SK-N-DZ (cell line): ENCODE measurements at places on chromosomes 2 and 18.
A peak's percentile ranks its signal among the peaks of the same experiment; 100 is the strongest.

DNA sequence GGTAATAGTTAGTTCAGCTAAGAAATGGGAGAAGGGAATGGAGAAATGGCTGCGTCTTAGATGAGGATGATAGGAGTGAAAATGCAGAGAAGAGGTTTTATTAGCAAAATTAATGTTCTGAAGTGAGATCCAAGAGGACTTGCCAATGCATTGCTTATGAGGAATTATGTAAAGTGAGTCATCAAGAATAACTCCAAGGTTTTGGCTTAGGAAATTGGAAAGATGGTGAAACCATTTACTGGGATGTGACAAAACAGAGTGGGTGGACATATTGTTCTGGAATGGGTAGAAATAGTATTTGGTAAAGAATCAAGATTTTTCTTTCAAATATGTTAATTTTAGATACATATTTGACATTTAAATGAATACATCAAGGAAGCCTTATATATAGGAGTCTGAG is 306.6 kb upstream of the CYRIA start:
- DNase-seq, result no peak

- no peak for DNase-seq
Observed at GRCh38 chr2:41993435-41993925, 54.3 kb upstream of the PKDCC start.

GRCh38 chr2:232485757-232486557 is 1.7 kb downstream of the ECEL1 start:
- DNase-seq, result no peak

- DNase-seq, result peak; percentile 45
Observed at GRCh38 chr18:33052886-33053285, 280.1 kb upstream of the KLHL14 start.

GRCh38 chr18:66838340-66838987 is 234.6 kb upstream of the CDH19 start:
- DNase-seq, result no peak

- DNase-seq, result no peak
Observed at GRCh38 chr2:46999084-46999483, 83.5 kb upstream of the MCFD2 start.

GRCh38 chr2:24008672-24009366 is 1.1 kb upstream of the MFSD2B start:
- DNase-seq, result no peak

GRCh38 chr18:63924551-63924950 is 16.8 kb downstream of the SERPINB10 start:
- no peak for DNase-seq

GRCh38 chr2:20193185-20193584 is 31.7 kb downstream of the SDC1 start:
- DNase-seq, result no peak

- DNase-seq, result no peak
Observed at GRCh38 chr2:64819774-64820688, 166.3 kb upstream of the SERTAD2 start.

- DNase-seq, result no peak
Observed at GRCh38 chr2:241811201-241811951, 2.4 kb downstream of the NEU4 start.

DNA sequence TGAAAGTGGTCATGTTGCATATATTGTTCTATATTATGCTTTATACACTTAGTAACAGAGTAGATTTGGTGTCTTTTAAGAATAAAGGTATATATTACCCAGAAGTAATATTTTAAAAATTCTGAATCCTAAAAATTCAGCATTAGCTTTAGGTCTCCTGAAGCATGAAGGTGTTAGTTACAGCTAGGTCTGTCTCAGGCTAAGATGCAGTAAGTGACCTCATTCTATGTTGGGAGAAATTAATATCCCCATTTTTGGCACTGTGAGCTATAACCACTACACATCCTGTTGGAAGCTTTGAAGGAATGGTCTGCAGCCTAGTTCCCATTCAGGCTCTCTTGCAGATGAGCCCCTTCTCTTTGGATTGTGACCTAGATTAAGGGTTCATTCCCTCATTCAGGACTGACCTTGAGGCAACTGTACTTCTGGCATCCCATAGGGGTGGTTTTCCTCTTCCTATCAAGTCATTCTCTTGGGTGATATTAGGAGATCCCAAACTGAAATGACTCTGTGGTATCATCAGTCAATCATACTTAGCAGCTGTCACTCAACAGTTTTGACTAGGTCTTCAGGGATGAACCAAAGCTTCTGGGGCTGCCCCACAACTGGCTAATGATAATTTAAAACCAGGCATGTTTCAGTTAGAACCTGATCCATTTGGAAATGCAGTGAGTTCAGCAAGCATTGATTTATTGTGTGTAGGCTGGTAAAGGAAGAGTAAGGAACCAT is 117.7 kb downstream of the GPD2 start:
- DNase-seq, result no peak

GRCh38 chr2:95514718-95515117 is 30.2 kb upstream of the TRIM43B start:
- no peak for DNase-seq

GRCh38 chr18:10365021-10365500 is 89.4 kb upstream of the APCDD1 start:
- no peak for DNase-seq

- no peak for DNase-seq
Observed at GRCh38 chr2:173596244-173596643, 241.6 kb downstream of the CDCA7 start.

DNA sequence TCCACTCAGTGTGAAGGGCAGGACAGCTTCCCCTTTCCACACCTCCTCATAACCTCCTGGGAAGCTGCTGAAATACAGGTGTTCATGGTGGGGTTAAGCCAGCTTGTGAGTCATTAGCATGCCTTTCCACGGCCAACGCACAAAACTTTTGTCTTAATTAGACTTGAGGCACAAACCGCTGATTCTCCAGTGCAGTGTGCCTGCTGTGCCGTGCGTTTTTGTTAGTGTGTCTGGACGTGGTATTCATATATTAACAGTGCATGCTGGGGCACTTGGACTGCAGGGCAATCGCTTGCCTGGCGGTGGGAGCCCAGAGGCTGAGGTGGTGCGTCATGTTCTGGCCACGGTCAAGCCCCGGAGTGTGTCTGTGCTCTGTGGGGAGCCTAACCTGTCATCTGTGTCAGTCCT is 156.2 kb downstream of the SH3RF3 start:
- no peak for DNase-seq

DNA sequence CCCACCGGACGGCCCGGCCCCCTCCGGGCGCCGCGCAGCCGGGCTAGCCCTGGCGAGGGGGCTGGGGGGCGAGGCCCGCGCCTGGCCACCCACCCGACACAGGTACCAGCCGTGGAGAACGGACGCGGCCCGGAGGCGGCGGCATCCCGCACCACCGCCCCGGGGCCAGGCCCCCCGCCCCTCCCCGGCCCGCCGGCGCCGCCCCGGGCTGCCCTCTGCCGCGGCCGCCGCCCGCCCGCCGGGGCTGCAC is 405 bp downstream of the SOS1 start:
- DNase-seq, result no peak

GRCh38 chr18:55585065-55585919 is 2.7 kb downstream of the TCF4 start:
- DNase-seq, result no peak

- no peak for DNase-seq
Observed at GRCh38 chr2:42969231-42970150, 177.1 kb upstream of the HAAO start.

- DNase-seq, result no peak
Observed at GRCh38 chr2:101781326-101781725, 83.8 kb downstream of the MAP4K4 start.

GRCh38 chr2:141399270-141399669 is 731.5 kb downstream of the LRP1B start:
- DNase-seq, result no peak

DNA sequence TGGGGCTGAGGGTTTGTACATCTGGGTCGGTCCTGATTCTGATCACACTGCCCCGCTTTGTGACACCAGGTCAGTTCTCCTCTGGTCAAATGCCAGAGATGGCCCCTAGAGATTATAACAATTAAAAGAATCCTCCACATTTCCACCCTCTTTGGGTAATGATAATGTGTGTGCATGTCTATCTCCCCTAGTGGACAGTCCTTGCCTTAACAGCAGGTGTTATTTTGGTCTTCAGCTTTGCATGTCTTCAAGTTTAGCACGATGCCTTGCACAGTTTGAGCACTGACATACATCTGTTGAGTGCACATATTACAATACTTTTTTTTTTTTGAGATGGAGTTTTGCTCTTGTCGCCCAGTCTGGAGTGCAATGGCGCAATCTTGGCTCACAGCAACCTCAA is 25.7 kb upstream of the COX7A2L start:
- no peak for DNase-seq

- DNase-seq, result no peak
Observed at GRCh38 chr2:127672341-127673224, 2.7 kb downstream of the LIMS2 start.

DNA sequence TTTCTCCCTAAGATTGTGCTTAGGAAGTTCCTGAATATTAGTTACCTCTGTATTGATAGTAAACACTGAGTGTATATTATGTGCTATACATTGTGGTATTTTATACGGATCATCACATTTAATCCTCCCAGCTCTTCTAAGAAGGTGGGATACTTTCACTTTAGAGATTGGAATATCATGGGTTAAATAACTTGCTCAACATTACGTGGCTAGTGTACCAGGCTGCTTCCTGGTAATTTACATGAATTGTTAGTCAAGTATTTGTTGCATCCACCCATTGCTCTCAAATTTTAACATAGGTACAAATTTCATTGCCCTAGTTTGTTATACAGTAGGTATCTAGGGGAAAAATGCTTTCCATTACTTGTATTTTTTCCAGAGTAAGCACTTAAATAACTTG is 21.4 kb downstream of the FAM98A start:
- DNase-seq, result no peak

DNA sequence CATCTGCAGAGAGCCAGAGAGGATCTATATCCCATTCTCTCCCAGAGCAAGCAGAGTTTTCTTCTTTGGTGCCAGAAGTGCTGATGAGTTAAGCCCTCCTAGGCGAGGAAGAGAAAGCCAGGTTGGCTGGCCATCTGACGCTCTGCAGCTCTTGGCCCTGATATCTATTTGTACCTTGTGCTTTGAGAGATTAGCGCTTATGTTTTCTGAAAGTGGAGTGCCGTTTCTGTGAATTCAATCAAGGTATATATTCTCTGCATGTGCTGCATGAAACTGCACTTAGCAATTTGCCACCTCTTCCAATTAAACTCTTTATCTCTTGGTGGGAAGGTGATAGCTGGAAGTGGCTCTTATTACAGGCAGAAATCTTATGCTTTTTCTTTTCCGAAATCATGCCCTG is 177.5 kb downstream of the LPIN1 start:
- no peak for DNase-seq

GRCh38 chr2:254241-254640 is 9.6 kb downstream of the SH3YL1 start:
- DNase-seq, result no peak

GRCh38 chr2:191907091-191907490 is 60.2 kb upstream of the CAVIN2 start:
- DNase-seq, result no peak

DNA sequence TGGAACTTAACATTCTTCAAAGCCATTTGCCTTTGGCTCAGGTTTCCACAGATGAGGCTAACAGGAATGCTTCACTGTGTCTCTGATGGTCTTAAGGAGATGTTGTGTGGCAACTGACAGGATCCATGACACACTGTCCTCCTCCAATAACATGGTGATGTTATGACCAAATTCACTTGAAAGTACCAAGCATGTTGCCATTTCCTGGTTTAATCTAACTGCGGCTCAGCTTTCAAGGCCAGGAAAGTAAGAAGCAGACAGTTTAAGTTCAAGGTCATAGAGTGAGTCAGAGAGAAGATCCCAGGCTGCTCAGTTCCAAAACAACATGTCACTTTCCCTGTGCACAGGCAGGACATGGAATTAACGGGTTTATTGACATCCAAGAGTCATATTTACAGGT is 513.6 kb downstream of the STK39 start:
- no peak for DNase-seq

GRCh38 chr2:32061973-32062861 is 1.1 kb upstream of the SPAST start:
- DNase-seq, result peak; percentile 65

GRCh38 chr18:28095041-28095440 is 81.9 kb downstream of the CDH2 start:
- no peak for DNase-seq

DNA sequence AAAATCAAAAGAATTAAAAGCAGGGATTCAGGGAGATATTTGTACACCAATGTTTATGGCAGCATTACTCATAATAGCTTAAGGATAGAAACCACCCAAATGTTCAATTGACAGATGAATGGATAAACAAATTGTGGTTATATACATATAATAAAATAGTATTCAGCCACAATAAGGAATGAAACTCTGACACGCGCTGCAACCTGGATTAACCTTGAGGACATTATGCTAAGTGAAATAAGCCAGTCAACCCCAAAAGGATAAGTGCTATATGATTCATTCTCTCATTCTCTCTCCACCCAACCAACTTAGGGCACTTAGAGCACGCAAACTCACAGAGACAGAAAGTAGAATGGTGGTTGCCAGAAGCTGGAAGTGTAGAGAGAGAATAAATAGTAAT is 216.8 kb upstream of the SLC14A2 start:
- DNase-seq, result no peak

- DNase-seq, result no peak
Observed at GRCh38 chr2:166406374-166406773, 30.6 kb upstream of the SCN9A start.

- no peak for DNase-seq
Observed at GRCh38 chr18:23690505-23691068, 1.3 kb downstream of the LAMA3 start.

DNA sequence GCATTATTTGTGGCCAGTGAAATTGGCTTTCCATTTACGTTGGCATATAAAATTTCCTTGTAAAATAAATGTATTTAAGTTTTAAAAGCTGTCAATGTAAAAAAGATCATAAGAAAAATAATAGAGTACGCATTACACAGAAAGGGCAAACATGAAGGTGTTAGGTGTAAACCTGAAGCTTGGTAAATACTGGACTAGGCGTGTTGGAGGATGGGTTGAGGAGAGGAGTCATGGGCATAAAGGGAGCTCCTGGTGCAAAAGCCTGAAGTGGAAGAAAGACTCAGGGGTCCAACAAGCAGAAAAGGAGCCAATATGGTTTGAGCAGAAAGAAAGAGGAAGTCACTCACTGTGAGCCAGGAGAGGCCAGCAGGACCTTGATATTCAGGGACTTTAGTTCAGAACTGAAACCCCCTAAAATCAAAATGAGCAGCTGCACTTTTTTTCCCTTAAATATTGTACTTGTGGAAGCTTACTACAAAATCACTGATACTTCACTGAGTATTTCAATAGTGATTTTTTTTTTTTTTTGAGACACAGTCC is 24.4 kb downstream of the SP5 start:
- no peak for DNase-seq

DNA sequence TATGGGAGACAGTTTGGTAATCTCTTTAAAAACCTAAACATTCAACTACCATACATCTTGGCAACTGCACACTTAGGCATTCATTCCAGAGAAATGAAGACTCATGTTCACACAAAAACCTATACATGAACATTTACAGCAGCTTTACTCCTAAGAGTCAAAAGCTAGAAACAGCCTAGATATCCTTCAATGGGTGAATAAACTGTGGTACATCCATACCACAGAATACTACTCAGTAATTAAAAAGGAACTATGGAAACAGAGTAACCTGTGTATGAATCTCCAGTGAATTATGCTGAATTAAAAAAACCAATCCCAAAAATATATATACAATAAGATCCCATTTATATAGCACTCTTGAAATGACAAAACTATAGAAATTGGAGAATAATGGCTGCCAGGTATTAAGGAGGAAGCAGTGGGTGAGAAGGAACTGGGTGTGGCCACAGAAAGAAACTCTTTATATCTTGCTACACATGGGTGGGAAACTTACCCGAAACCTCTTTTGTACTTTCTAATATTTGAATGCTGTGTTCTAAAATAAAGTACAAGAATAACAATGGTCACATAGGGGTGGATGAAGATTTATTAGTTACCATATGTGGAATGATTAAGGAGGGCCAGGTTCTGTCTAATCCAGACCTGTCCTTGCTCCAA is 13.7 kb downstream of the SESTD1 start:
- no peak for DNase-seq
